ENCODE measurements at places on chromosomes 5 and 9.

- DNase-seq, result no peak
Observed at GRCh38 chr5:168135897-168136296, 155.5 kb upstream of the WWC1 start.

DNA sequence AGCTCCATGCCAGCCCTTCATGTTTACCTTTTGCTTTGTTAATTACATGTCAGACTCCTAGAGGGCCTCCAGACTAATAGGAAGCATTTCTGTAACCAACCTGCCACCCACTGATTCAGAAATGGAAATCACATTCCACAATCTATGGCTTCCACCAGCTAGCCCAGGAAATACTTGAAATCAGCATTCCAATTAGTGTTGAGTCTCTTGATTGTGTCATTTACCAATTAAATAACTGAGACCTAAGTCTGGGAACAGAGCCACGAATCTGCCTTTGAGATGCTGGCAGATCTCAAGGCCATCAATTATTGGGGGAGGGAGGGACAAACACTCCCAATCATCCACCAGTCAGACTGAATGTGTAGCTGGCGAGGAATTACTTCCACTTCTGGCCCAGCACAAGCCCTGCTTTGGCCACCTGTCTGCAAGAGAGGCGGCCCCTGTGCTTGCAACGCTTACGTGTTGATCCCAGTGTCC lies 27.4 kb upstream of the SAP30L start:
- no peak for DNase-seq

- DNase-seq, result no peak
Observed at GRCh38 chr5:102596951-102597350, 98.2 kb upstream of the SLCO6A1 start.

DNA sequence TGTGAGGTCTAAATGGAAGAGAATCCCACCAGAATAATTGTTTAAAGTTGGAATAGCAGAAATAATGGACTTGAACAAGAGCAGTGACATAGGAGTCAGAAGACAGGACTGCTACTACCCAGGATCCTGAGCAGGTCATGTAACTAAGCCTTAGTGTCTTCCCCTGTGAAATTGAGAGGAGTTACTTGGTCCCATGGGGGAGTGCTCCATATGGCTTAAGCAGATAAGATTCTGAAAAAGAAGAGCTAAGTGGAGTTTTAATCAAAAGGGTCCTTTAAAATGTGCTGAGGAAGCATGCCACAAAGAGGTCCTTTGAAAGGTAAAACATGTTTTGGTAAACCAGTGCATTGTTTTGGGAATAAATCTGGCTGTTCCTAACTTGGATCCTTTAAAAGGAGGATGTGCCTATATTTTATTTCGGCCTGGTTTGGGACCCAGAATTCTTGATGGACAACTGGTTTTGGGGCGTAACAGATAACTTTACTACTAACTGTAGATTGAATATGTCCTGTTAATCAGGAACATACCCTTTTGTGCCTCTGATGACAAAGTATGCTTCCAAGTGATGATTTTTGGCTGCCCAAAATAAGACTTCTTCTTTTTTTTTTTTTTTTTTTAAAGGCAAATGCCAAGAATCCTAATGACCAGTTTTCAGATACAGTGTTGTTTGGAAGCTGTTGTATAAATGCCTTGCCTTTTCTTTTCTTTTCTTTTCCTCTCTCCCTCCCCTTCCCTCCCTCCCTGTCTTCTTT lies 5.7 kb downstream of the RCL1 start:
- no peak for DNase-seq

GRCh38 chr9:136519263-136520052 lies 26.4 kb downstream of the NOTCH1 start:
- DNase-seq, result no peak

GRCh38 chr9:112047538-112048066 lies 127.5 kb downstream of the SUSD1 start:
- DNase-seq, result no peak

- no peak for DNase-seq
Observed at GRCh38 chr5:130514984-130515690, 610.9 kb downstream of the CHSY3 start.

DNA sequence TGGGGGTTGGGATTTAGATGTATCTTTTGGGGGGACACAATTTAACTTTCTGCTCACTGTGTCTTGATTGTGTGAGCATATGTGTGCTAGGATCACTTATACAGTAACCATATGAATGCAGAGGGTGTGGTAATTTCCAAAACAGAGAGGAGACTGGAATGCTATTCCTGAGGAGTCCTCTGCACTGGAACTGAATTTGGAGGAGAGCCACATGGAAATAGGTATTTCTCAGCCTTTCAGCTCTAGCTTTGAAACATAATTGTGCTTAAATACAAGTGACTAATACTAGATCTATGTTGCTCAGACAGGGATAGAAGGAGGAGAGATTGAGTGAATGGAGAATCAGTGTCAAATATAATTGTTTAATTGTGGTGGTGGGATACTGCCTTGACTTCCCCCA lies 45.5 kb downstream of the FOCAD start:
- DNase-seq, result no peak

DNA sequence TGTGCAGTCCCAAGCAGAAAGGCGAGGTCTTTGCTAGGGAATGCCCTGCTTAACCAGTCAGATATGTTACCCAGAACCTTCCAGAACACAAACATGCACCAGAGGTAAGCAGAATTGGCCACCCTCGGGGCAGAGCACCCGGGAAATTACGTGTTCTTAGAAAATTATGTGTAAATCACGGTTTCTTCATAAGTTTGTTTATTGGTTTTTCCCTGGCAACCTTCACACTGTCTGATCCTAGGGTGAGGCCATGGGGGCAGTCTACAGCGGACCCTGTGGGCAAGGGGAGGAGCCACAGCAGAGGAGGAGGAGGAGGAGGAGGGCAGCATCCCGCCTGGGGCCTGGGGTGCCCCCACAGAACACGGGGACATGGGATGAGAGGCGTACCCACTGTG lies 31.4 kb downstream of the RXRA start:
- DNase-seq, result no peak

GRCh38 chr5:145818604-145819003 lies 16.5 kb downstream of the PRELID2 start:
- no peak for DNase-seq

DNA sequence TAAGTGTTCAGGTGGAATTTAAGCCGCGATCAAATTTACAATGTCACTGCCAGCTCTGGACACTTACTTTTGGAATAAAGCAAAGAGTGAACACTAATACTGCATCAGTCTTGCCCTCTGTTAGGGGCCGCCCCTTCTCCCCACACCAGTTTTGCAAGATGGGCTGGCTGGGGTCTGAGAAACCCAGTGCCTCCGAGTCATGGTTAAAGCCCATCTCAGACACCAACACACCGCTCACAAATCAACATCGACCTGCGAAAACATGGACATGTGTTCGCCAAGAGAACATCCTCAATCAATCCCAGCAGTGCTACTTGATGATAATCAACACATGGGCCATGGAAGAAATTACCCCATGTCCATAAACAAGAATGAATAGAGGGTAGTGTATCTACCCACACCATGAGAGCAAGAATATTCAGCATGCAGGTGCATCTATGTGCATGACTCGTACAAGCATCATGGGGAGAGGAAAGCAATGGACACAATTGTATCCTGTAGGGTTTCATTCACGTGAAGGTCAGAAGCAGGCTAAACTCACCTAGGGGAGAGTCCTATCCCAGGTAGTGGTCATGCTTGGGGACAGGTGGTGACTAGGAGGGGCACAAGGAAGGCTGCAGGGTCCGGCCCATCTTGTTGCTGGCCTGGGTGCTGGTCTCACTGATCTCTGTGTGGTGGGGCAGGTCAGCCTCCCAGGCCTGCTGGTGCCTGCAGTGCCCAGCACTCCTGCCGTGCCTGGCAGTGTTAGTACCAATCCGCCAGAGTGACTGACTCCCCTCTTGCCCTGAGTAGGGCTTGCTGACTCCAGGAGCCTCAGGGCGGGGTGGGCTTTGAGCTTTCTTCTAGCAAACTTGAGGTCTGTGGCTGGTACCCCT lies 5.0 kb downstream of the S1PR3 start:
- DNase-seq, result no peak

DNA sequence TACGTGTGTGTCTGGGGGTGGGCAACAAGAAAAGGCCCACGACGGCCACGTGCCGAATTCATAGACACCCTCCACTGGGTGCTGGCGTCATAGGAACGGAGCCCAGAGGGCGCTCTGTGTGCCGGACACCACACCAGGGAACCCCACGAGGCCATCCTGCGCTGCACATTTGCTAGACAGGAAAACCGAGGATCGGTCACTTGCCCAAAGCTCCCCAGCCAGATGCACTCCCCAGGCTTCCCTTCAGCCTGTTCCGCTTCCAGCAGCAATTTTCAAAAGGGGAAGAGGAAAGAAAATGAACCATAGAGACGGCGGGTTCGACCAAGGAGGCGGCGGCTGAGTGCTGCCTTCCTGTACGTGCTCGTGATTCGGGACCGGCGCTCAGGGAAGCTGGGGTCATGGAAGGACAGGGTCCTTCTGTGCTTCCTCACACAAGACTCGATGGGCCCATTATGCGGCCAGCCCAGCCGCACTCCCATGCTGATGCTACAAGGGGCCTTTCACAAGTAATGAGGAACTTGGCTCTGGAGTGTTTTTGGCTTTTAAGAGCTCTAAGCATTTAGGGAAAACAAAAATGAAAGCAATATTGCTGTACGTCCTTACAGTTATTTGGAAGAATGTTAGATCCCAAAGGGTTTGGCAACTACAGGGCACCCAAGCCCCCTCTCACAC lies 124.6 kb upstream of the SARDH start:
- no peak for DNase-seq

GRCh38 chr5:174323878-174324281 lies 278.4 kb downstream of the NSG2 start:
- DNase-seq, result no peak

DNA sequence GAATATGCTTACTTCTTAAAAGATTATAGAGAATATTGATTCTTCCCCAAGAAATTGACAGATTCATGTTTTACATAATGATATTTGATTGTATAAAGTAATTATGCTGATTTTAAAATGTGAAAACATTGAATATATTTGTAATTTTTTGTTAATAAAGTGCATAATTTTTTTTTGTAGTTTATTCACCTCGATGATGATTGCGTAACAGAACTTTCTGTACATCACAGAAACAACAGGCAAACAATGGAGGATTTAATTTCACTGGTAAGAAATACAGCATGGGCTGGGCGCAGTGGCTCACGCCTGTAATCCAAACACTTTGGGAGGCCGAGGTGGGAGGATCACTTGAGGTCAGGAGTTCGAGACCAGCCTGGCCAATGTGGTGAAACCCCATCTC lies 70.1 kb downstream of the MELK start:
- no peak for DNase-seq
